ENCODE measurements at places on chromosomes 2 and 18. TPM values are rescaled to one million over a fixed set of nuclear protein-coding genes. Genes with fewer than 3 reads are reported as not detected.

Gene EPB41L3
- 10.1 TPM for total RNA-seq

Gene CIB4
- total RNA-seq, result not detected

Gene CHRND
- total RNA-seq, result not detected

Gene CPO
- total RNA-seq, result 0.09 TPM

Gene RAB27B
- 30.2 TPM for total RNA-seq

Gene CSRNP3
- total RNA-seq, result 0.57 TPM

Gene MRPL19
- 33.3 TPM for total RNA-seq

Gene GCC2
- 26.2 TPM for total RNA-seq

Gene ABCG8
- total RNA-seq, result not detected

Gene LDLRAD4
- total RNA-seq, result 3.1 TPM

Gene DARS1
- 118 TPM for total RNA-seq

Gene IRS1
- total RNA-seq, result 10.7 TPM

Gene UPP2
- not detected for total RNA-seq

Gene RAB17
- 0.28 TPM for total RNA-seq

Gene HAAO
- 0.46 TPM for total RNA-seq

Gene TRIM43
- not detected for total RNA-seq

Gene SERPINB4
- 0.14 TPM for total RNA-seq

Gene ANKRD30B
- under 0.01 TPM for total RNA-seq

Gene FBXO41
- total RNA-seq, result 1.6 TPM

Data from smooth muscle cell of bladder (primary cell).